ENCODE measurements at places on chromosomes 1 and 21.

DNA sequence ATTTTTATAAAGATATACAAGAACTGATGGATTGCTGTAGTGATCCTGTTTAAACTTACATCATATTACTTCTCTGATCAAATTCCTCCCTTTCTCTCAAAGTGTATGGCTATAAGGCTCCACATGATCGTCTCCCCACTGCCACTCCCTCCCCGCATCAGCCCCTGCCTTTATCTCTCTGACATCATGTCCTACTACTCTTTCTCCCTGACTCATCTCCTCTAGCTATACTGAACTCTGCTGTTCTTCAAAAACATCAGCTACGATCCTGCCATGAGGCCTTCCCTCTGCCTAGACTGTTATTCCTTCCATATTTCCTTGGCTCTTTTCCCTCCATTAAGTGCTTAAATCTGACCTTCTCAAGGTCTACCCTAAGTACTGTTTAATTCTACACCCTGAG, 22.8 kb downstream of the HFM1 start:
- DNase-seq, result no peak

DNA sequence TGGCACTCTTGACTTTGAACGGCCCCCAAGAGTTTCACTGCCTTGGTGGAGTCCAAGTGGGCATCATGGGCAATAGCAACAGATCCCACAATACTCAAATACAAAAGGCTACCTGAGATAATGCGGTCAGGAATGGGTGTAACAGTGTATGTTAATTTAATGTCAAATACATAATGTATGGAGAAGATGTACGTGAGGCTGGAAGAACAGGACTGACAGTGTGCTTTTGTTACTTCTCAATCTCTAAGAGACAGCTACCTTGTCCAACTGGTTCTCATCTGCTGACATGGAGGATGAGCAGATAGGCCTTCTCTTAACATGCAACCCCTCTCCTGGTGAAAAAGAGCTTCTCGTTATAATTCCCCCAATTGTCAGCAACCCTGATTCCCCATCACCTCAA, 167.2 kb downstream of the APP start:
- DNase-seq, result no peak

DNA sequence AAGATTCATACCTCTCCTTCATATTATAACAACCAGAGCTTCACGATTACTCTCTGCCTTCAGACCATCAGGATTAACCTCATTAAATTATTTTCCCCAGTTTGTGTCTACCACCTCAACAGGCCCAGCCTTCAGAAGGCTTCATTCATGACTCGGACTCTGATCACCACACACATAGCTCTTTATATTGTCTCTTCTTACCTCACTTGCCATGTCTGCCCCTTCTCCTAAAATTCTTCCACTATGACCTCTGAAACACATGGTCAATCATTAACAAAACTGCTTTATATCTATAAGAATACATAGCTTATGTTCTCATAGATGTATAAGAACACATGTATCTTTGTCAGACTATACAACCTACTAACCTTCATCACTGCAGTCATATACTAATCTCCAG, 79.8 kb downstream of the USP1 start:
- no peak for DNase-seq

DNA sequence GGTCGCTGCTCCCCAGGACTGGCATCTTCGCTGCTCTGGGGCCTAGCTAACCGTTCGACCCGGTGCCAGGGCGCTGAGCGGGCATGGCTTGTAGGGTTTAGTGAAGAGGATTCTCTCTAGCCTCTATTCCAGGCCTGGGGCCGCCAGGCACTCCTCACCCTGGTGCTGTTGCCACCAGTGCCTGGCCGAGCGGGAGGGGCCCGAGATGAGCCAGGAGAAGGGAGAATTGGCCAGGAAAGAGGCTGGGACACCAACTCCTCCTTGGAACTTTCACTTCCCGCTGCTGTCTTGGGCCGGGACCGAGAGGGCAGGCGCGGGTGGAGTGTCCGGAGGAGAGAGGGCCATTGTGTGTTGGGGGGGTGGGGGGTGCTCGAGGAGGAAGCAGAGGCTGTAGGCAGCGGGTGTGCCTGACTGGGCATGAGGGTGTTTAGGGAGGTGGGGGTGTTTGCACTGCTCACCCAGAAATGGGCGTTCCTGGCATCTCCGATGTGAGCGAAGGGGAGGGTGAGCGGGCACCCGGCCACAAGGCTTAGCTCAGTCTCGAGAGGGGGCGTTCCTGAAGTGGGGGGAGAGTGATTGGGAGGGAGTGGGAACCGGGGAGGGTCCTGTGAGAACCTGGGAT, 772 bp downstream of the ADAM15 start:
- peak; percentile 68 for DNase-seq

GRCh38 chr21:14284481-14284880, 68.5 kb downstream of the RBM11 start:
- DNase-seq, result no peak

DNA sequence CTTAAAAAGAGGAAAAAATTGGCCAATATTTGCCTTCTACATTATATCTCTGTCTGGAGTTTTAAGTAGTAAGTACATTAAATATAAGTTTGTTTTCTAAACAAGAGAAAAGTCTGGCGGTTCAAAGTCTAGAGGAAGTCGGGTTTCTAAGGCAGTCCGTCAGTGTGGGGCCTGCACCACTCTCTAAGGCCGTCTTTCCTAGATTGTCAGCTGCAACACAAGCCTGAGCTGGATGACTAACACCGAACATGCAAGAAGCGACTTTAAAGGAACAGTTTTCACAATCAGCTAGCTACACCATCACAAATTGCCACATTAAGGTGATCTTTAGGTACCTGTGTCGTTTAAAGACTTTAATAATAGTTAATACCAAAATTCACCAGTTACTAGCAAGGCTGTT, 19.6 kb downstream of the CCSAP start:
- DNase-seq, result no peak

DNA sequence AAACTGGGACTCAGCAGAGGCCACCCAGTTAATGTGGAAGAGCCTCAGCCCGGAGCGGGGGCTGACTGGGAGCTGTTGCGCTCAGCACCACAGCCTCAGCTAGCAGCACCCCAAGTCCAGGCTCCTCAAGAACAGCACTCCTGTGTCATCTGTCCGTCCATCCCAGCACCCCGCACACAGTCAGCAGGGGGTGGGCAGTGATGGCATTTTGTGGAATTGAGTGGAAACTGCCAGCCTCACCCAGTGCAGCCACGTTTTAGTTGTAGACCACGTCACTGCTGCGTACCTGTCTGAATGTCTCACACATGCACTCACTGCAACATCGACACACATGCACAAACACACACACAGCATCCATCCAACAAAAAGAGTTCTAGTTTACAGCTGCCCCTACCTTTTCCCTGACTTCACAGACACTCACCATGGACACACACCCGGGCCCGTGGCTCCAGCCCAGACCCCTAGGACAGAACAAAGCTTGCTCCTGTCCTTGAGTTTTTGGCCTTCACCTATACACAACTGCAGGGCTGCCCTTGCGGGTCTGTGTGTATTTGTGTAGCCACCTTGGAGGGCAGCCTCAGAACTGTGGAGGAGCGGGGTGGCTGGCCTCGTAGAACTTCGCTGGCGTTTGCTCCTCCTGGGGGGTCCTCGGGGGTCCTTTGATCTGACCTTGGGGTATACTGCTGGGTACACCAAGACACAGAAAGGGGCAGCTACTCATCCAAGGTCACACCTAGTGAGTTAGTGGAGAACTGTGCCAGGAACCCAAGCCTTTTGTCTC, 5.2 kb downstream of the KCNQ4 start:
- DNase-seq, result no peak

DNA sequence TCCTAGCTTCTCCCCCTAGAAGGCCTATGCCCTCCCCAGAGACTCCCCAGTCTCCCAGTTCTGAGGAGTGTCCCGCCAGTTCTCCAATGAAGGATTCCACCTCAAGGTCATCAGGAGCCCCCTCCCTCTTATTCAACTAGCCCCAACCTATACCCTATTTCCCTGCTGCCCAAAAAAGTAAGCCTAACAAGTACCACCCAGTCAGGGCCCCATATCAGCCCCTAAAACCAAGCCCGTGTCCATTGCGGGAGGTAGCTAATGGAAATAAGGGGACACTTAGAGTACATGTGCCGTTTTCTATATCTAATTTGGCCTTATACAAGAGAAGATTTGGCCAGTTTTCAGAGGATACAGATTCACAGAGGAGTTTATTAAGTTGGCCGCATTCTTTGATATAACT, 416.2 kb downstream of the MATN1 start:
- no peak for DNase-seq

- no peak for DNase-seq
These were observed 7.2 kb downstream of the LRP8 start for GRCh38 chr1:53320646-53321045.

DNA sequence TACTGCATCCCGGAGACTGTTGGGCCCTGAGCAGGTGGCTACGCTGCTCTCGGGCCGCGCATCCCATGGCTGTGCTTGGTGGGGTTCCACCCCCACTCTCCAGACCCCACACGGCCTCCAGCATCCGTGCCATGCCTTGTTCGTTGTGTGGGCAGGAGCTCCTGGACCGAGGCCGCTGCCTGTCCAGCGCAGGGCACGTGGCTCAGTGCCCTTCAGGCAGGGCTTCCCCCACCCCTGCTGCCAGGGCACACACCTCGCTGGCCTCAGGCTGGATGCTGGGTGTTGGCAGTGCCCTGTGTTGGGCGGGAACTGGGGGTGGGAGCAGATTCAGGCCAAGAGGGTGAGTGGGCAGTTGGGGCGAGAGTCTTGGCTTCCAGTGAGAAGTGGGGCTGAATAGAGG, 9.9 kb downstream of the PRKCZ start:
- DNase-seq, result no peak

- DNase-seq, result no peak
These were observed 27.0 kb upstream of the ST6GALNAC5 start for GRCh38 chr1:76840278-76840677.

DNA sequence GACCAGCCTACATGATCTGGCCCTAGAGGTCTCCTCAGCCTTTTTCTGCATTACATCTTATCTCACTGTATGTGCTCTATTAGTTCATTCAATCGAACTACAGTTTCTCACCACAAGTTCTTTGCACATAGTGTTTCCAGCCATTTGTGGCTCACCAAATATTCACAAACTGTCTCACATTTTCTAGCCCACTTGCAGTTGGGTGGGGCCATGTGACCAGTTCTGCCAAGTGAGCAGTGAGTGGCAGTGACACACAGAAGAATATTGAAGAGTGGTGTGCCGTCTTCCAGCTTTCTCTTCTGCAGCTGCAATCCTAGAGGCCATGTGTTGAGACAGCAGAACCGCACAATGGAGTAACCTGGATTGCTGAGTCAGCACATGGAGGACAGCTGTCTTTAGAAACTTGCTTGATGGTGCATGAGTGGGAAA, 103.2 kb upstream of the ZNF644 start:
- peak; percentile 88 for DNase-seq

- DNase-seq, result peak; percentile 60
These were observed 610 bp upstream of the HES4 start for GRCh38 chr1:1000357-1001056.

DNA sequence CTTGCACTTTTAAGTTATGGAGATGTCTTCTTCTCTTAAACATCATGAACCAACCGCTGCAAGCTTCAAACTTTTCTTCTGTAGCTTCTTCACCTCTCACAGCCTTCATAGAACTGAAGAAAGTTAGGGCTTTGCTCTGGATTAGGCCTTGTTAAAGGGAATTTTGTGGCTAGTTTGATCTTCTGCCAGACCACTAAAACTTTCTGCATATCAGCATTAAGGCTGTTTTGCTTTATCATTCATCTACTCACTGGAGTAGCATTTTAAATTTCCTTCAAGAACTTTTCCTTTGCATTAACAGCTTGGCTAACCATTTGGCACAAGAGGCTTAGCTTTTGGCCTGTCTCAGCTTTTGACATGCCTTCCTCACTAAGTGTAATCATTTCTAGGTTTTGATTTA, 43.0 kb upstream of the RGL1 start:
- DNase-seq, result no peak

DNA sequence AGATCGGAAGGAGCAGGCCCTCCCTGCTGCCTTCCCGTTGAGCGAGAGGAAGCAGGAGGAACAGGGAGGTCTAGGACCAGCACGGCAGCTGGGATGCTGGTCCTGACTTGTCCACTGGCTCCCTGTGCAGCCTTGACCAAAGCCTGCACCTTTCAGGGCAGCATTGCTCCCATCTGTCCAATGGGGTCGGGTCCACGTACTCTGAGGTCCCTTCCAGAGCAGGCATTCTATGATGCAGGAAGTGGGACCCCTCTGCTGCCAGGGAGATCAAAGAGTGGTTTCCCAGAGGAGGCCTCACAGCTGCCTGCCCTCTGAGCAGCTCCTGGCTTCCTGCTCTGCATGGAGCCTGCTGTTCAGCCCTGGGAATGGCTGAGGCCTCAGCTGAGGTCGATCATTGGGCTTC, 21.7 kb upstream of the ZNF362 start:
- DNase-seq, result no peak

DNA sequence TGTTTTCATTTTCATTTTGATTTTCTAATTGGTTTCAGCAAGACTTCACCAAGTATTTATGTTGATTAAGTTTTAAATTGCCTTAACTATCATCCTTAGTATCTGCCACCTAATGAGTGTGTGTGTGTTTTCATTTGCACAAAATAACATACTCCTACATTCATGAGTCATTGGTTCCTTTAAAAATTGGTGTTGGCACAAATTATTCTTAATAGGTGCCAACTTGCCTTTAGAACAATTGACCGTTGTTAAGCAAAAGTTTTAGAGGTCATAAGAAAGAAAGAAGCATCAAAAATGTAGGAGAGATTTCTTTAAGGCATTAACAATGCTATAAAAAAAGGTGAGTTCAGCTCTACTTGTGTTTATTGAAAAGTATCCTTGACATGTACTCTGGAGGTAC, 77.5 kb downstream of the FNBP1L start:
- no peak for DNase-seq

DNA sequence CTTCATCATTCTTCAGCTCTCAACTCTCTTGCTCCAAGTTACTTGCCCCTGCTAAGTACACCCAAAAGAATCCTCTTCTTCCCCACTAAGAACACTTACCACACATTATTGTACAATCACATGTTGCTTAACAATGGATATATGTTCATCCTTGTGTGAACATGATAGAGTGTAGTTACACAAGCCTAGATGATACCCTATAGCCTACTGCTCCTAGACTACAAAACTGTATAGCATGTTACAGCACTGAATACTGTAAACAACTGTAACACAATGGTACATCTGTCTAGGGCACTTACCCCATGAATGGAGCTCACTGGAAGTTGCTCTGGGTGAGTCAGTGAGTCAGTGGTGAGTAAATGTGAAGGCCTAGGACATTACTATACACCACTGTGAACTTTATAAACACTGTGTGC, 77.4 kb downstream of the RERE start:
- no peak for DNase-seq

- DNase-seq, result no peak
These were observed 118.9 kb upstream of the COL6A1 start for GRCh38 chr21:45862543-45863207.

DNA sequence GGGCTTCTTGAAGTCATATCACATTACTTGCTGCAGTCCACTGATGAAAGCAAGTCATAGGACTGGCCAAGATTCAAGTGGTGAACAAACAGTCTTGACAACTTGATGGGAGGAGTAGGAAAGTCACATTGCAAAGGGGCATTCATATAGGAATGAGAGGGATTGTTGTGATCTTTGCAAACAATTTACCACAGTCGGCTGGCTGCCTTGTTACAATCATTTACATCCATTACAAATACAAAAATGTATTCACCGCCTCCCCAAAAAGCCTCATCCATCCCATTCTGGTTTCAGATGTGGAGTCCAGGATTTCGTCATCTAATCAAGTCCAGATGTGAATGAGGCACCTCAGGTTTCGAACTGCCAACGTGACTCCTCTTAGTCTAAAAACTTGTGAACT, 26.8 kb downstream of the GORAB start:
- no peak for DNase-seq

- peak; percentile 74 for DNase-seq
These were observed 18.3 kb upstream of the PPIE start for GRCh38 chr1:39720094-39720999.
